ENCODE measurements at places on chromosomes 4 and X.

- DNase-seq, result no peak
These were observed 103.7 kb upstream of the TENM3 start for GRCh38 chr4:182139491-182139890.

GRCh38 chr4:182752158-182752910, 164.9 kb downstream of the DCTD start:
- DNase-seq, result no peak

- DNase-seq, result no peak
These were observed 32.8 kb downstream of the FHDC1 start for GRCh38 chr4:152968806-152969394.

DNA sequence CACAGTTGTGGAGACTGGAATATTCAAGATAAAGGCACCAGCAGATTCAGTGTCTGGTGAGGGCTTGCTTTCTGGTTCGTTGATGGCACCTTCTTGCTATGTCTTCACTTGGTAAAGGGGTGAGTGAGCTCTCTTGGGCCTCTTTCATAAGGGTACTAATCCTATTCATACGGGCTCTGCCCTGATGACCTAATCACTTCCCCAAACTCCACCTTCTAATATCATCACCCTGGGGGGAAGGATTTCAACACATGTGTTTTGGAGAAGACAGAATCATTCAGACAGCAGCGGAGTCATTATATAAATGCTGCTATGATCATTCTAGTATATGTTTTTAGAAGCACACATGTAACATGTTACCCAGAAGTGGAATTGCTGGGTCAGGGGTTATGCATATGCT, 295.3 kb upstream of the CTSO start:
- DNase-seq, result no peak

DNA sequence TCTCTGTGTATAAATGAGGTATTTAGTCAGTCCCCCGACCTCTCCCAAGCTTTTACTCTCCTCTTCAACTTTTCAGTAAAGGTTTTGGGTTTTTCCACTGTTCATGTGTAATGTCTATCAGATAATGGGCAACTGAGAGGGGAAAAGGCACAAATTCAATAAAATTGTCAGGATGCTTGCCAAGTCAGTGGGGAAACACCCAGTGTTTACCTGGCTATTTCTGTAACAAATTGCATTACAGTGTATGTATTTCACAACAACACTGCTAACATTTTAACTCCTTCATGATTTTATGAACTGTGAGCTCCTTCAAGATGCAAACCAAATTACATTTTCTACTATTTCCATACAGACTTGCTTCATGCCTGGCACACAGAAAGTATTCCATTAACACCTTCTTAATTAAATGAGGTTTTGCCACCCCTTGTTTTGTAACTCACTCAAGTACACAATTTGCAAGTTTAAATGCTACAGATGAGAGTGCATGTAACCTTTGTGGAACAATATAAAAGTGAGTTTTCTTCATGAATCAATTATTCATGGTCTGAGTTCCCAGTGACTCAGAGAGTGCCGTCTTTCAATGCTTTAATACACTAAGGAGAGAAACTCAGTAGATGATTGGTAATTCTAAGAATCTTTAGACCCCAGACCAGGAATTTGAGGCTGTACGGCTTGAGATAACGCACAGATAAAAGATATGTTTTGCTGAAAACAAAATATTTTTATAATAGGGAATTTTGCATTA, 149.8 kb upstream of the TLL1 start:
- no peak for DNase-seq

DNA sequence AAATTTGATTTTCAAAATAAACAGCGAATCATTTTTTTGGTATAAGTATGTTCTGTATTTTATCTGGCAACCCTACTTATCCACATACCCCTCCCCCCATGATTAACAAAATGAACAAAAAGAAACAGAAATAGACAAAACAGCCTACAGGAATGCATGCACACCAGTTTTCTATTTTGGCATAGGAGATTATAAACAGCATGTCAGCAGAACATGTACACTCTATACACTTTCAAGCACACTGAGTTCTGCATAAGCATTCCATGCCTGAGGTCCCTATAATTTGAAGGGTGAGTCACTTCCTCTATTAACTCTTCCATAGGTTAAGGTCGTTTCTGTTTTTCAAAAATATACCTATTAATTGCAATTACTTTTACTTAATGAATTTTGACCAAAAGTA, 28.0 kb upstream of the ZNF280C start:
- no peak for DNase-seq

DNA sequence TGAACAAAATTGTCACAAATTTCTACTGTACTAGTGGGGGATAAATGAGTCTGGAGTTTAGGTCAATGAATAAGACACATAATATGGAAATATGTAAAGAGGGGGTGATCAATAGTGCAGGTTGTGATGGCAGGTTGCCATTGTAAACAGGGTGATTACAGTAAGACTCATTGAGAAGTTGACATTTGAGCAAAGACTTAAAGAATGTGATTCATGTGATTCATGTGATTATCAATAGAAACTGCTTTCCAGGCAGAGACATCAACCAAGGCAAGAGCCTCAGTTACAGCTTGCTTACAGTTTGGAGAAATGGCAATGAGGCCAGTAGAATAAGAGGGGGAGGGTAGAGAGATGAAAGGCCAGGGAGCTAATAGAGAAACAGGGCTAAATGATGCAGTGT, 45.8 kb upstream of the GIMD1 start:
- DNase-seq, result no peak

- DNase-seq, result peak; percentile 80
These were observed 88.6 kb upstream of the TRIM2 start for GRCh38 chr4:153115322-153116290.

- peak; percentile 50 for DNase-seq
These were observed 18.2 kb upstream of the ABLIM2 start for GRCh38 chr4:8176547-8177399.

DNA sequence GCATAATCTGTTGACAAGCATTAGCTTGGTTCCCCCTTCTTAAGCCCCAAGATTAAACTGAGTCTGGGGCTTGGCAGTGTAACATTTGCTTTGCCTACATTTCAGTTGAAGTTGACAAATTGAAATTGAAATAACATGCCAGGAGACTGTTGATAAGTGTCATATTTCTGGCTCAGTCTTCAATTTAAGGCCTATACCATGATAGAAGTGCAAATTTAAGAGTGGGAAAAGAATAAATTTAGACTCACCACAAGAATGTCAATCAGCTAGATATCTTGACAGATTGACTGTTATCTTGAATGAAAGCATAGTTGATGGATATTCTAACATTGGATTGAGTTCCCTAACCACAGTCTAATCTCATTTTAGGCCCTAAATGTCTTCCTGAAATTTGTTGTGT, 117.6 kb downstream of the MAGEB17 start:
- DNase-seq, result no peak

DNA sequence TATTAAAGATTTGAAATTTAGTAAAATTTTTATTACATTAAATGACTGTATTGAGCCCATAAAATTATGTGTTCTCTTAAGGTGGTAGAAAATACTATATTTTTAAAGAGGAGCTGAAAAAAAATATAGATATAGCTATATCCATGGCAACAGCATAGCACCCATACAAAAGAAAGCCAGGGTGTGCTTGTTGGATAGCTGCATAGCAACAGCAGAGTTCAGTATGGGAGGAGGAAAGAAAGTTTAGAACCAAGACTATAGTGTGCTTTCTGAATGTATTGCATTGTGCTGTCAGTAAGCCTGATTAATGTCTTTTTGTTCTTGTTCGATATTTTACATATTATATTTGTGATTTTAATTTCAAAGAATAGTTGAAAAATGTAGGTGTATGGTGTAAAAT, 78.4 kb downstream of the GRID2 start:
- DNase-seq, result no peak

GRCh38 chrX:136209016-136209738, 42.0 kb downstream of the MAP7D3 start:
- DNase-seq, result peak; percentile 26

DNA sequence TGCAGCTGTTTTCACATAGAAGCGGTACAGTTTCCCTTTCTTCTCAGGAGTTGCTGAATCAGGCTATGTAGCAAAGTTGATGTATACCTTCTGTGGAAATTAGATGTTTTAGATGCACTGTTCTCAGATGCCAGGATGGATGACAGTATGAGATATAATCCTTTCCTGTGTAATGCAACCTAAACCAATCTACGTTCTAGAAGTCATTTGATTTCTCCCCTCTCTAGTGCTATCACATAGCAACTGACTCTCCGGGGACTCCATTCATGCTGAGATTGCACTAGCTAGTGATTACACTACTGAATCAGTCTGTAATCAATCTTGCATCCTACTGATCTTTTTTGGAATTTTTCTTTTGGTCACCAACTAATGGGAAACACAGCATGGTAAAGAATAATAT, 1881.7 kb downstream of the PCDH7 start:
- no peak for DNase-seq

DNA sequence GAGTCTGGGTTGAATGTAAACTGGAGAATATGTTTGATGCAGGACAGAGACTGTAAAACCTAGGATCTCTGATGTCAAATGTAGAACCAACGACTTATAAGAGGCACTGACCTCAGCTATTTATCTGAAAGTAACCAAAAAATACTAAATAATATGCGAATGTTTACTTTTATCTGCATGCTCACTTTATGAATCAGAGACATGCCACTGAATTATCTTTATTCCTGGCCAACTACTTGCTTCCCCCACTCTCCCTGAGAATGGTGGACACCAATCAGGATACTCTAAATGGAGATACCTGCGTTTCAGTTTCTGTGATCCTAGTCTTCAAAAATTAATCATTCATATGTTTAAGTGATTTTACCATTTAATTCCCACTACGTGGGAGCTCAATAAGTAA, 1038.4 kb upstream of the PABPC4L start:
- no peak for DNase-seq

DNA sequence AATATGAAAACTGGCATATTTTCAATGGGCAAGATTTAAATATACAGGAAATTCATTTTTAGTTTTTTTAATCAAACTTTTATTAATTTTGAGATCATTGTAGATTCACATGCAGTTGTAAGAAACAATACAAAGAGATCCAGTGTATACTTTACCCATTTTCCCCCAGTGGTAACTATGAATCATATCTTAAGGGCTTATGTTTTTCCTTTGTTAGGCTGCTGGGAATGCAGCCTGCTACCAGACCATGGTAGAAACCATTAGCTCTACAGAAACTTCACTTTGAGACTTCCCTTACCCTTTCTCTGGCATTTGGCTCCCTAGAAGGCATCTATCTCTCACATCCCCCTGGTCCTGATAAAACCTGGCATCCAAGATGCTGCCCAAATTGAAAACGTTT, 147.6 kb upstream of the EOLA2 start:
- no peak for DNase-seq

GRCh38 chrX:33188881-33189280, 22.5 kb downstream of the DMD start:
- DNase-seq, result no peak

- DNase-seq, result no peak
These were observed 52.6 kb upstream of the PAGE1 start for GRCh38 chrX:49748211-49748956.

DNA sequence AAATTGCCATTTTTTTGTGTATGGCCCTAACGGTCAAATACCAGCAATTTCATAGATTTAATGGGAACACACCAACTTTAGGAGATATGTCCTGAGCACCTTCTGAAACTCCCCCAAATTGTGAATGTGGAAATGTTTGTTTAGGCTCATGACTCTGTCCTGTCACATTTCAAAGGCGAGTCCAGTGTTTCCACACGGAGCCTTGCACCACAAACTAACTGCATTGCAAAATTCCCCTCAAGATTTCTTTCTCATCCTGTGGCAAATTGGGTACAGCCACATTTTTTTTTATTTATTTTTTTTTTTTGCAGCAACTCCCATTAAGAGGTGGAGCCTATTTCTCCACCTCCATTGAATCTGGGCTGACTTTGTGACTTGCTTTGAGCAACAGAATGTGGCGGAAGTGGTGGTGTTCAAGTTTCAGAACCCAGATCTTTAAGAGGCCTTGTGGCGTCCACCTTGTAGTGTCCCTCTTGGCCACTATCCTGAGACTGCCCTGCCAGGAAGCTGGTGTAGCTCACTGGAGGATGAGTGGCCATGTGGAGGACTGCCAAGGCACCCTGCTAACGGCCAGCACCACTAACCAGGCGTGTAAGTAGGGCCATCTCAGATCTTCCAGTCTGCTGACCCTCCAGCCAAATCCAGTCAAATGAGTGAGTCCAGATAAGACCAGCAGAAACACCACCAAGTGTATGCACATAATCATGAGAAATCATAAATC, 172.4 kb upstream of the SCML1 start:
- DNase-seq, result no peak
